Left lung (tissue), 14 donors: ENCODE measurements at places on chromosomes 7 and 10. TPM values are rescaled to one million over a fixed set of nuclear protein-coding genes. Genes with fewer than 3 reads are reported as not detected.

HOXA1 gene
- polyA plus RNA-seq: 1.9 TPM

PRRT4 gene
- 2.3 TPM for polyA plus RNA-seq

SLC26A3 gene
- not detected for polyA plus RNA-seq

TNS3 gene
- polyA plus RNA-seq: 101 TPM

ADAM8 gene
- 2.7 TPM for polyA plus RNA-seq

PRPS1L1 gene
- not detected for polyA plus RNA-seq

GIMAP2 gene
- 15.6 TPM for polyA plus RNA-seq

CRPPA gene
- polyA plus RNA-seq: 4.2 TPM

CNTNAP2 gene
- polyA plus RNA-seq: 38.0 TPM

PSMG3 gene
- 25.3 TPM for polyA plus RNA-seq

NUTM2E gene
- polyA plus RNA-seq: 0.76 TPM

SUN3 gene
- polyA plus RNA-seq: 0.20 TPM

HYAL4 gene
- polyA plus RNA-seq: 0.09 TPM

PDGFA gene
- 49.6 TPM for polyA plus RNA-seq

LRGUK gene
- polyA plus RNA-seq: 2.7 TPM

RAPGEF5 gene
- polyA plus RNA-seq: 89.4 TPM

GTF2I gene
- 441 TPM for polyA plus RNA-seq

UPK3BL2 gene
- 22.9 TPM for polyA plus RNA-seq

SFTPA1 gene
- 19.7 TPM for polyA plus RNA-seq

C10orf67 gene
- polyA plus RNA-seq: 0.29 TPM

FAM25A gene
- polyA plus RNA-seq: not detected

PKD1L1 gene
- 0.30 TPM for polyA plus RNA-seq

NUPR2 gene
- 3.4 TPM for polyA plus RNA-seq

SHH gene
- polyA plus RNA-seq: 16.0 TPM

FBXL13 gene
- 5.6 TPM for polyA plus RNA-seq

CDK1 gene
- 83.2 TPM for polyA plus RNA-seq

RNF32 gene
- 3.9 TPM for polyA plus RNA-seq

DOCK1 gene
- polyA plus RNA-seq: 73.8 TPM

CSTF2T gene
- 37.2 TPM for polyA plus RNA-seq

AEBP1 gene
- 77.7 TPM for polyA plus RNA-seq

FBXO24 gene
- polyA plus RNA-seq: 5.0 TPM

UTF1 gene
- not detected for polyA plus RNA-seq

GPAM gene
- polyA plus RNA-seq: 16.9 TPM

PRTFDC1 gene
- polyA plus RNA-seq: 59.7 TPM

ADO gene
- 21.2 TPM for polyA plus RNA-seq

FFAR4 gene
- polyA plus RNA-seq: 0.24 TPM

ASAH2B gene
- 11.9 TPM for polyA plus RNA-seq

CDNF gene
- polyA plus RNA-seq: 3.0 TPM

AHR gene
- polyA plus RNA-seq: 62.2 TPM

CTAGE6 gene
- polyA plus RNA-seq: 0.27 TPM

PIK3AP1 gene
- 3.1 TPM for polyA plus RNA-seq

NPC1L1 gene
- polyA plus RNA-seq: 0.30 TPM

PSPH gene
- 20.1 TPM for polyA plus RNA-seq

NCF1 gene
- 2.6 TPM for polyA plus RNA-seq

TFAM gene
- polyA plus RNA-seq: 60.7 TPM

CTNNA3 gene
- 7.8 TPM for polyA plus RNA-seq

CYP2E1 gene
- 1.5 TPM for polyA plus RNA-seq
